ENCODE measurements at places on chromosomes 1 and 21. TPM values are rescaled to one million over a fixed set of nuclear protein-coding genes. Genes with fewer than 3 reads are reported as not detected.
A peak's percentile ranks its signal among the peaks of the same experiment; 100 is the strongest.

IFNLR1 gene
- 3.0 TPM for polyA plus RNA-seq

C1orf185 gene
- polyA plus RNA-seq, result not detected

TMEM82 gene
- 0.16 TPM for polyA plus RNA-seq

CHIA gene
- polyA plus RNA-seq, result 3.3 TPM

RWDD3 gene
- 39.7 TPM for polyA plus RNA-seq

GRCh38 chr1:110286564-110286963 lies 52.6 kb upstream of the RBM15 start:
- no peak for DNase-seq

- no peak for DNase-seq
Measured at GRCh38 chr1:191541758-191542157, 616.5 kb upstream of the RGS18 start.

DNA sequence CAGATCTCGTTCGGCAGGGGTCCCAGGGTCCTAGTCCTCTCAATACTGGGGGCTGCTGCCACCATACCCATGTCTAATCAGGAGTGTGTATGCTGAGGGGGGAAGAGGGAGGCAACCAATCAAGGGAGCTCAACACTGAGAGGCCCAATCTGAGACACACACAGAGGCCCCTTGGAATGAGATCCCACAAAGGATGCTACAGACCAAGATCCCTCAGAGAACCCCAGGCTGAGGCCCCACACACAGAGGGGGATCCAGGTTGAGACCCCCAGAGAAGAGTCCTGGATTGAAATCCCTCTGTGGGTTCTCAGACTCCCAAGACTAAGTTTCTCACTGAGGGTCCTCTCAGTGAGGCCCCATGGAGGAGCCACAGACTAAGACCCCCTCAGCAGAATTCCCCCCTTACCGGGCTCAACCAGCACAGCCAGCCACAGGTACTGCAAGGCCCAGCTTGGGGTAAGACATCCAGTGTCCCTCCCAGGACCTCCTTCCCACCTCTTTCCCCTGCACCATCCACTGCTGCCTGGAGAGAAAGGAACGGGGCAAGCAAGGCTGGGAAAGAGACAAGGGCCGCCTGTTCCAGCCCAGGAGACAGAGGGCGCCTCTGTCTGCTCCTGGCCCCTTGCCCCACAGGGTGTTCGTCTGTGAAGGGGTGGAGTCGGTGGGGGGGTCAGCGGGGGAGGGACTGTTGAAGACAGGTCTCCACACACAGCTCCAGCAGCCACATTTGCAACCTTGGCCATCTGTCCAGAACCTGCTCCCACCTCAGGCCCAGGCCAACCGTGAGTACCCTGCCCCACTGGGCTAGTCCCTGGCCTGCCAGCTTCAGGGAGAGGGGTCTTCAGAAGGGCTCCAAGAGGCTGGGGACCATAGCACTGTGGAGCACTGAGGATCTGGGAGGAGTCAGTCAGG lies at the start of gene S100A1:
Gene S100A1 (plus strand): TSS at position 720 of the 912 bp plus-strand sequence. CDS start 2,088 bp downstream, outside the sequence.
- no peak for DNase-seq

DNA sequence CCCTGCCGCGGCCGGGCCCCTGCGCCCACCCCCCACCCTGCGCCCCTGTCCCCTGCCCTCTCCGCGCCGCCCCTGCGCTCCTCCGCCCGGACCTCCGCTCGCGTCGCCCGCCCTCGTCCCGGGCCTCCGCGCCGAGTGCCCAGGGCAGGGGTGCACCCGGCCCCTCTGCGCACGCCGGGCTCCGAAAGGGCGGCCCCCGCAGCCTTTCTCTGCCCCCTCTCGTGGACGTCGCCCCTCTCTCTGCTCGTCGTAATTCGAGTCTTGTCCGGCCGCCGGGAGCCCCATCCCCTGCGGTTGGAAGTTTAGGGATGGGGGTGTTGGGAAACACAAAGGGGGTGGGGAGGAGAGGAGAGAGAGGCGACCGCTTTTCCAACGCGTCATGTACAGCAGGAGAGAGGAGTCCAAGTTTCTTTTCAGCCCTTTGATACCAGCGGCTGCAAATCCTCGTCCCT lies 407 bp downstream of the GALNT2 start:
- DNase-seq, result peak; percentile 50

DNA sequence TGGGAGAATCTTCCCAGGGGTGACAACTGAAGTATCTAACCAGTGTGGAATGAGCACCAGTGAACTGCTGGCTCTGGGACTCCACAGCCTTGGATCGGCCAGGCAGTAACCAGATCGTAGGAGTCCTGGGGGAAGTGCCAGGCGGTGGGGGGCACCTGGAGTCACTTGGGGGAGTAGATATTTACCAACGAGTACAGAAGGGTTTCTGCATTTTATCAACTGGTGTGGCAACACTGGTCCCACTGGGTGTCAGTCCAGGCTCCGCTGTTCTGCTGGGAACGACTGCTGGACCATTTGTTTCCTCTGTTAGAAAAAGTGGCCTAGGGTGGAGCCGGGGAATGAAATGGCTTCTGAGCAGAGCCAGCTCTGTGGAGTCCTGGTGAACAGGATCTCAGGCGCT lies 14.4 kb downstream of the HEYL start:
- DNase-seq, result no peak

DNA sequence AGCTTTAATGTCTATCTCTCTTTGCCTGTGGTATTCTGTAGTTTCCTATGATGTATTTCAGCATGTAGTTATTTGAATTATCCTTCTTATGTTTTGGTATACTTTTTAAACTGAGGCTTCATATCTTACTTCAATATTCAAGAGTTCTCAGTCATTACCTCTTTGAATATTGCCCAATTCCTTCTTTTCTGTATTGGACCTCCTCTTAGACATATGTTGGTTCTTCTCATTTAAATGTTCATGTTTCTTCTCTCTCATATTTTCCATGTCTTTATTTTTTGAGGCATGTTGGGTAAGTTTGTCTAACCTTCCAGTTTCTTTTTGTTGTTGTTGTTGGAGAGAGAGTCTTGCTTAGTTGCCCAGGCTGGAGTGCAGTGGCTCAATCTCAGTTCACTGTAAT lies 140.6 kb downstream of the MRPS6 start:
- no peak for DNase-seq

DNA sequence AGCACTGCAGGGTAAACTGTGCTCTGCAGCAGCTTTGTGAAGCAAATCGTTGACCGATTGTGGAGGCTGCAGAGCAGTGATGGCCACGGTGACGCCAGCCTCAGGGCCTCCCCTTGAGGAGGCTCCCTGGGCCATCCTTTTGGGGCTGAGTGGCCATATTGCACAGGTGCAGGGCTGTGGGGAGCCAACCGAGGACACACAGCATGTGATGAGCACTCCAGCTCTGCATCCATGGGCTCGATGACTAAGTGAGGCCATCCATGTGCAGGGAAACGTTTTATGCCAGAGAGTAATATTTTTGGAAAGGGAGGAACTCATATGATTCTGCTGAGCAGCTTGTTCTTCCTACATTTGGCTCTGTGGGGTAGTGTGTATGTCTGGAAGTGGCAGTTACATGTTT lies 24.6 kb downstream of the KCNK1 start:
- no peak for DNase-seq

DNA sequence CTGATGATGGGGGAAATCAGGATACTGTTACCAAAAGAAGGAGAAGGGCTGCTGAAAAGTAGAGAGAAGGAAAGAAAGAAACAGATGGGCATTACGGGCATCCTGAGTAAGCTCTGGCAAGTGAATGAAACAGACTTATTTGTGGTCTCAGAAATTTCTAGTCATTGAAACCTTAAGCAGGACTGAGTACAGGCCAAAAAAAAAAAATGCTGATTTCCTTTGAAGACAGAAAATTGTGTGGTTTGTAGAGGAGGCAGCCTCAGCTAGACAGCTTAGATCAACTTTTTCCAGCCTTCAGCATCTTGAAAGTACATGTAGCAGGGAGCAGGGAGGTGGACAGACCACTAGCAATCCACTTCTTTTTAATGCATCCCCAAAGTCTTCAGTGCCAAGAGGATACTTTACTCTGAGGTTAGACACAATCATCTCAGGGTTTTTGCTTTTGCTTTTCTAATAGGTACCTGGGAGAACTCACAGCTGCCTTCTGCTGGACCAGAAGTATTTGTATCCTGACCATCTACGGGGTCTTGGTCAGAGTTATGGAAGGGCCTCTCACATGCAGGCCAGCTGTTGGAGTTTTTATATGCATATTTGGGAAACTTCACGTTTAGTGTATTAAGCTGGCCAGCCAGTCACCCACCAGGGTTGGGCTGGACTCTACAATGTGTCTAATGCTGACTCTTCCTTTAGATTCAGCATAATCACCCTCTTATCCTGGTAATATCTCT lies 10.6 kb upstream of the CAPZB start:
- DNase-seq, result peak; percentile 57

DNA sequence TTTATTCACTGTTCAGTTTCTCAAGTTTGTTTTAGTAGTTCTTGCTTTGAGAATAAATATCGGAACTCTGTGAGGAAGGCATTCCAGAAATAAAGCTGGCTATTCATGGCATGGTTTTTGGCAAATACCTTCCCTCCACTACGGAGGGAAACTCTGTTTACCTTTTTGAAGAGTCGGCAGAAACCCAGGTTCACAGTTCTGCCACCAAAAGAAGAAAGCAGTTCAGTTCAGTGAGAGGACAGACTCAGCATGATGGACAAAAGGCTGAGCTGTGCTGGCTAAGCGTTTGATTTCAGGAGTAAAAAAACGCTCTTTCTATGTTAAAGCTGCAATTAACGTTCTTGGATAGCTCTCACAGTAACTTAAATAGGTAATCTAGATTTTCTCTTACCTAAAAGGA lies 42.4 kb downstream of the CNN3 start:
- DNase-seq, result no peak

GRCh38 chr1:54227091-54227602 lies 27.2 kb downstream of the MRPL37 start:
- DNase-seq, result no peak

DNA sequence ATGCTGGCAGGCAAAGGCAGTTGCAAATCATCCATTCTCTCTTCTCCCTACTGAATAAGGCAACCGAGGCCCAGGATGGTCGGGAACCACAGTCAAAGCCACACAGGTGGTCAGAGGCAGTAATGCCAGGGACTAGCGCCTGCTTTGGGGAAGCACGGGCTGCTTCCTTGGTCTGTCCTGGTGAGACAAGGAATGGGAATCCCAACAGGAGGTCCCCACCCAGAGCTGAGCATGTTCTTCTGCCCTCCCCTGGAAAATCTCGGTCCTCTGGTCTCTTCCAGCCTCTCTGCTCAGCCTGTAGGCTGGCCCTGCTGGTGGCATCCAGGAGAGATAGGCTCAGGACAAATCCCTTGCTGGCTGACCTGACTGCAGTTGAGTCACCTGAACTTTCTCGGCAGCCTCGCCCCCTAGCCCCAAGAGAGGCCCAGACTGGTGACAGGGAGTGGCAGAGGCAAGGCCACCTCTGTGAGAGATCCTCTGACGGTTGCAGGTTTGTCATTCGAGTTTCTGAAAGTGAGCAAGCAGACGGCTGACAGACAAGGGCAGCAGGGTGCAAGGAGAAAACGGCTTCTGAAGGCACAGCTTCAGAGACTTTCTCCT lies 5.8 kb downstream of the OLIG1 start:
- no peak for DNase-seq

DNA sequence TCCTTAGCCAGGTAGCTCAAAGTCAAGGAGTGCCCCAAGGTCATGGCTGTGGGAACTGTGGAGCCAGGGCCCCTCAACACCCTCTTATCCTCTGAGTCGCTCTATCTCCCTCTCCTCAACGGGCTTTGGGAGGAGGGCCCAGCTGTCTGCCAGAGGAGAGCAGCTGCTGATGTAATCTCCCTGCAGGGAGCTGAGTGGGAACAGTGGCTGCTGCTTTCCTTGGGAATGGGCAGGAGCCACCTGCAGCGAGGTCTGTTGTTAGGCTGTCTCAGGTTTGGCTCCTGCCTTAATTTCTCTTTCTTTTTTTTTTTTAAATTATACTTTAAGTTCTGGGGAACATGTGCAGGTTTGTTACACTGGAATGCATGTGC lies 58.8 kb upstream of the MAP1LC3C start:
- DNase-seq, result no peak

DNA sequence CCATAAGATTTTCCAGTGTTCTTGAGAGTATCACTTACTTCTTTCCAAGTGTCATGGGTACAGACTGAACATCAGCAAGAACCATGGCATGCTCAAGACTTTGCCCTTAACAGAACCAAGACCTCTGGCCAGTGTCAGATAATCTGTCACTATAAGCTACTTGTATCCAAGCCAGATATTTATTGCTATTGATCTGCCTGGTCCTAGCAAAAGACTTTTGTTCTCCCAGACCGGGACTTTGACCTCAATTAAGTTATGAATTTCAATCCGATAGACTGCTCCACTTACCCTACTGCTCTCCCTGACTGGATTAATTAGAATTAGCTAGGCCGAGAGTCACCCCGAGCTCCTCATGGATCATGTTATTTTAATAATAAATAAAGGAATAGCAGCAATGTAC lies 129.6 kb downstream of the ACBD6 start:
- DNase-seq, result no peak

DNA sequence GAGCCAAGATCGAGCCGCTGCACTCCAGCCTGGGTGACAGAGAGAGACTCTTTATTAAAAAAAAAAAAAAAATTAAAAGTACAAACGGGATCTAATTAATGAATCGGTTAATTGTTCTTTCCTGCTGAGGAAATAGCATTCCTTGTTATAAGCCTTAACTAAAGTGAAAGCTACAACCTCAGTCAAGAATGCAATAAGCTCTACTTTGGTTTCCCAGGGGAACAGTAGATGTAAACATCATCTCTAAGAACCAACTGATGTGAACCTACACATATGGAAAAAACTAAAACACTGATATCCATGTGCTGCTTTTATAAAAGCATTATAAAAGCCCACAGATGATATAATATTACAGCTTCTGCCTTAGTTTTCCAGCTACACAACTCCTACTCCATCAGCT lies 41.9 kb downstream of the LPGAT1 start:
- no peak for DNase-seq

DNA sequence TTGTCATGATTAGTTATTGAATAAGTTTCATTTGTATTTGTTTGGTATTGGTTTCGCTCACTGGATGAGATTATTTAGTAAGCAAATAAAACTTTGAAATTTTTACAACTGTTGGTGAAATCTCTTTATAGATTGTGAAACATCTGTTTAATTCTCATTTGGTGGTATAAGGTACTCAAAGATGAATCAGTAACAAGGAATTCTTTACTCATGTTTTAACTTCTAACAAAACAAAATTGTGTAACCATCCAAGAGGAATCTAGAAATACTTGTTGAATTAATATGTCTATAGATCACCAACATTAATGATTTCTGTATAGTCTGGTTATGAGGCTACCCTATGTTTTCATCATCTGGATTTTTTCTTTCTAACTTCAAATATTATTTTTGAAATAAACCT lies 62.8 kb upstream of the USP25 start:
- DNase-seq, result no peak
